ENCODE measurements at places on chromosomes 2 and 18.

GRCh38 chr2:128308889-128309279, 9.8 kb downstream of the HS6ST1 start:
- DNase-seq = no peak

- DNase-seq = no peak
Observed at GRCh38 chr2:227082286-227082685, 81.7 kb downstream of the COL4A4 start.

- DNase-seq = no peak
Observed at GRCh38 chr2:220433131-220433530, 805.7 kb downstream of the SLC4A3 start.

GRCh38 chr2:71602115-71602495, 148.7 kb downstream of the DYSF start:
- DNase-seq = no peak

DNA sequence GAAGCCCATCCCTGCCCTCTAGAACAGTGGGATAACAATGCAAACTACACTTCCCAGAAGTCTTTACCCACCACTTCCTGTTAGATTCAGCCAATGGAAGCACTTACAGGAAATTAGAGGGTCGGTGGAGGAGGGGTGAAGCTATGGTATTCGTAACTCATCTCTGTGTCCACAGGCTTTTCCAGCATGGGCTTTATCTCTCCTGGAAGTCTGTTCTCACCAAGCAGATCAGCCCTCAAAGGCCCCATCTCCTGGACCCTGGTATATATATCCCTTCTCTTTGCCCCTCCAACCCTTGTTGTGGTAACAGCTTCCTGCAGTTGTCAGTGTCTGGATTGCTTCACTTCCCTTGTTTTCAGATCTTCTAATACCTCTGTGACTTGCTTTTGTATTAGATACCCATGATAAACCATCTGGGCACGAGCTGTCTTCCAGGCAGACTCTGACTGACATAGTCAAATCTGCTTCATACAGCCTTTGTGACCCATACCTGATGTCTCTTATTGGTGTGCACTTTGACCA, 475.0 kb upstream of the POU3F3 start:
- DNase-seq = no peak

DNA sequence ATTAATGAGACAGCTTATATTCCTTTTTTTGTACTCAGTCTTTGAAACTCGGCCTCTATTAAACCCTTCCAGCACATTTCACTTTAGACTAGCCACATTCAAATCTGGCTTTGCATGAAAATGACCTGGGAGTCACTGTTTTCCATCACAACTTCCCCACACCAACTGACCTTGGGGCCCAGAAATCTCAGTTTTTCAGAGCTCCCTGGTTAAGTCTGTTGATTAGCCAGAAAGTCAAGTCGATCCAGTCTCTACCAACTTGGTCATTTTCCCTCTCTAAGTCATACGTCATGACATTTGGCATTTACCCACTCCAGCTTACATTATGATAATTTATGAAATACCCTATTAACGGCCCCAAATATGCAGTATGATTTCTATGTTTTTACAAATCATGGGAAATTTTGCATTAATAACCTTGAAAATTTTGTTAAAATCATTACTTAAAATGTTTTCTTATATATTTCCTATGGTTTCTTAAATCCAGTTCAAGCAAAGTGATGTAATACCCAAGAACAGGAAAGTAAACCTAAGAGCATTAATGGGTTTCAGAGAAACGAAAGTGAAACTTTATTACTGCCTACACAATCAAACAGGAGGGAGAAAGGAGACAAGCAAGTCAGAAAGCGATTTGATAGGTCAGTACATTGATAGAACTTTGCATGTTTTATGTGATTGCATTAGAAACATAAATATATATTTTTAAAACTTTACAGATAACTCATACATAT, 77.1 kb downstream of the SPATS2L start:
- no peak for DNase-seq

GRCh38 chr2:135149251-135149650, 97.2 kb downstream of the RAB3GAP1 start:
- DNase-seq = no peak

DNA sequence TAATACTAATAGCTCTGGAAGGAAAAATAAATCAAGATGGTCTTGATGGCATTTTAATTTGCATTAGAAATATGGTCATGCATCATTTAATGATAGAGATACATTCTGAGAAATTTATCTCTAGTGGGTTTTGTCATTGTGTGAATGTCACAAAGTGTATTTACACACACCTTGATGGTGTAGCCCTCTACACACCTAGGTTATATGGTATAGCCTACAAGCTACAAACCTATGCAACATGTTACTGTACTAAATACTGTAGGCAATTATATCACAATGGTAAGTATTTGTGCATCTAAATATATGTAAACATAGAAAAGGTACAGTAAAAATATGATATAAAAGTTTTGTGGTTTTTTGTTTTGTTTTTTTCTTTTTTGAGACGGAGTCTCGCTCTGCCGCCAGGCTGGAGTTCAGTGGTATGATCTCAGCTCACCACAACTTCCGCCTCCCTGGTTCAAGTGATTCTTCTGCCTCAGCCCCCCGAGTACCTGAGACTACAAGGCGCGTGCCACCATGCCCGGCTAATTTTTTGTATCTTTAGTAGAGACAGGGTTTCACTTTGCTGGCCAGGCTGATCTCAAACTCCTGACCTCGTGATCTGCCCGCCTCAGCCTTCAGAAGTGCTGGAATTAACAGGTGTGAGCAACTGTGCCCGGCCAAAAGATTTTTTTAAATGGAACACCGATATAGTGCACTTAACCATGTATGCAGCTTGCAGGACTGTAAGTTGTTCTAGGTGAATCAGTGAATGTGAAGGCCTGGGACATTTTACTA, 83.7 kb upstream of the UBXN4 start:
- DNase-seq = peak; percentile 30

DNA sequence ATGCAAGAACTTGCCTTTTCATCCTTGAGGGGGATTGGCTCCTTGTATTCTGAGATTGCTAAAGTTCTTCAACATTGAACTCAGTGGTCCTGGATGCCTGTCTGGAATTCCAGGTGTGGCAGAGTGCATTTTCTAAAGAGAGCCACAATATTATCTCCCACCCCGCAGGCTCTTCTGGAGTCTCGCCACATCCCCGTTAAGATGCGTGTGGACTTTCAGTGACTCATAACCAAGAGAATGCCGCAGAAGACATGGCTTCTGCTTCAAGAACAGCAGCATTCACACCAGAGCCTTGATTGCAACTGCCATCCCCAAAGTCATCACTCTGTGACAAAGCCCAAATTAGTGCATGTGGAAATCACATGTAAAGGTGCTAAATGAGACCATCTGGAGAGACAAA, 142.7 kb downstream of the CDH20 start:
- DNase-seq = no peak

GRCh38 chr2:65013776-65014175, 24.6 kb downstream of the SLC1A4 start:
- no peak for DNase-seq

DNA sequence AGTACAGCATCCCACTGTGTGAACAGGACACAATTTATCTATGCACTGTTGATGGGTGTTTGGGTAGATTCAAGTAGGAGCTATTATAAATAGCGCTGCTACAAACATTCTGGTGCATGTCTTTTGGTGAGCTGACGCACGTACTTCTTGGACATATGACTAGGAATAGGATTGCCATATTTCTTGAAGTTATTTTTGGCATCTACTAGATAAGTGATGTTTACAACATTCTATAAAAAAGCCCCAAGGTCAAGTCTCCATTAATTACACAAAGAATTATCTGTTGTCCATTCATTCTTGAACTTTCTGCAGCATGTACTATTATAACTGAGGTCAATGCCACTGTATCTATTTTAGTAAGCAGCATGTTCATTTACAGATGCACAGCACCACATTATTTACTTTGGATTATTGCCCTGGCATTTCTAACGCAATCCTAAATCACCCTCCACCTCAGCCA, 225.5 kb upstream of the TMEM200C start:
- no peak for DNase-seq

GRCh38 chr2:72630767-72631166, 195.1 kb downstream of the EXOC6B start:
- no peak for DNase-seq
